ENCODE measurements at places on chromosomes 3 and 15. TPM values are rescaled to one million over a fixed set of nuclear protein-coding genes. Genes with fewer than 3 reads are reported as not detected.

The CHRD gene
- total RNA-seq: 1.4 TPM

DNA sequence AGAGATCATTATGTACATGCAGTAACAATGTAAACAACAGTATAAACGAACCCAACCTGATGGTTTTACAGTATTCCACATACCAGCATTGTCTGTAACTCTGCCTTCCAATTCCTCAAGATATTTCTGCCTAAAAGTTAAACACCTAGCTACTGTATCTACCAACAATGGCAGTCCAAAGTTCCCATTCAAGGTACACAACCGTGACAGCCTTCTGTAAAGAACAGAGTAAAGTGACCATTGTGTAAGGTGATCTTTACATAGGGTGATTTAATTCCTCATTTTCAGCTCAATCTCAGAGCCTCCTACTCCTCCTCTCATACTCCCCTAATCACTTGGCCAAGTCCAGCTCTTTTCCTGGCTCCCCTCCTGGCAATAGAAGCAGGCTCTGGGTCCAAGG, 10.4 kb downstream of the SECISBP2L start:
- no peak for DNase-seq

GRCh38 chr3:79517766-79518413, 249.9 kb downstream of the ROBO1 start:
- DNase-seq: no peak

GRCh38 chr3:71241981-71242560, 341.5 kb downstream of the FOXP1 start:
- no peak for DNase-seq

GRCh38 chr15:33310481-33311311, at the start of gene RYR3:
Gene RYR3 (plus strand): TSS chr15:33310967. CDS start chr15:33311046, 79 bp downstream.
- DNase-seq: no peak

The TMCO5A gene
- not detected for total RNA-seq

DNA sequence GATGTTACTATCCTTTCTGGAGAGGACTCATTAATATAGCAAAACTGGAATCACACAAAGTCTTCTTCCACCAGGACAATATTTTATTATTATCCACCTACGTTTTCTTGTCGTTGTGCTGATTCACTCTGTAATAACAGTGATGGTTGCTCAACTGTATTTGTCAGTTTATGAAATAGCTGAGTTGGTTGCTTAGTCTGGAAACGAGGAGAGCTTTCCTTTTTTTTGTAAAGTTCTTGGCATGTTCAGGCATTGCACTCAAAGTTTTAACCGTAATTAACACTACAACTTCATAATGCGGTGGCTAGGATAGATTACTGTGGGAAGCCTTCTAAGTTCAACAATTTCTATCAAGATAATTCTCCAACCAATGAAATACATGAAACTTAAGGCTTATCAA, 131.2 kb downstream of the RAP2B start:
- DNase-seq: no peak

GRCh38 chr3:63582943-63583500, 69.5 kb upstream of the SNTN start:
- DNase-seq: no peak

The VPS8 gene
- 72.3 TPM for total RNA-seq

The DUOXA2 gene
- total RNA-seq: not detected

DNA sequence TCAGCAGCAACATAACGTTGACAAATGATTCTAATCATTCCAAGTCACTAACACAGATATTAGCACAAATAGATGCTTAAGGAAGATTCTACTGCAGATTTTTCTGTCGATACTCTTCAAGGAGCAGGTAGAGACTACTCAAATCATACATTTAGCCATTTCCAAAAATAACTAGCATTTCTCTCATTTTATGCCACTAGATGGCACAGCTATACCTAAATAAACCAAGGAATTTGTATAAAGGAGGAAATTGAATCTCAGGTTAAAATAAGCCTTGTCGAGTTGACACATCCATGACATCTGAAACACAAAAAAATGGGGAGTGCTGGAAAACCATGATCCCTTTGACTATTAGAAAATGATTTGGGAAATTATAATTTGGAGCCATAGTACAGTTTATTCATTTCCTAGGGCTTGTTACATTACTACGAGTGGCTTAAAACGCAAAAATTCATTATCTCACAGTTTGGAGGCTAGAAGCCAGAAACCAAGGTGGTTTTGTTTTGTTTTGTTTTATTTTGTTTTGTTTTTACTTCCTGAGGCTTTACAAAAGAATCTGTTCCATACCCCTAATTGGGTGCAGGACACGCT, 59.5 kb upstream of the STRIT1 start:
- peak; percentile 24 for DNase-seq

- no peak for DNase-seq
Measured at GRCh38 chr3:143584474-143584873, 263.8 kb downstream of the SLC9A9 start.

GRCh38 chr15:92629276-92629974, 26.1 kb downstream of the FAM174B start:
- DNase-seq: no peak

GRCh38 chr3:150061288-150062024, 90.8 kb upstream of the PFN2 start:
- no peak for DNase-seq

The TMEM212 gene
- not detected for total RNA-seq

The EBLN2 gene
- total RNA-seq: 1.9 TPM
